CD4-positive, alpha-beta T cell treated with Interleukin-4 for 4 hours (primary cell): ENCODE measurements at places on chromosomes 16 and 17.

DNA sequence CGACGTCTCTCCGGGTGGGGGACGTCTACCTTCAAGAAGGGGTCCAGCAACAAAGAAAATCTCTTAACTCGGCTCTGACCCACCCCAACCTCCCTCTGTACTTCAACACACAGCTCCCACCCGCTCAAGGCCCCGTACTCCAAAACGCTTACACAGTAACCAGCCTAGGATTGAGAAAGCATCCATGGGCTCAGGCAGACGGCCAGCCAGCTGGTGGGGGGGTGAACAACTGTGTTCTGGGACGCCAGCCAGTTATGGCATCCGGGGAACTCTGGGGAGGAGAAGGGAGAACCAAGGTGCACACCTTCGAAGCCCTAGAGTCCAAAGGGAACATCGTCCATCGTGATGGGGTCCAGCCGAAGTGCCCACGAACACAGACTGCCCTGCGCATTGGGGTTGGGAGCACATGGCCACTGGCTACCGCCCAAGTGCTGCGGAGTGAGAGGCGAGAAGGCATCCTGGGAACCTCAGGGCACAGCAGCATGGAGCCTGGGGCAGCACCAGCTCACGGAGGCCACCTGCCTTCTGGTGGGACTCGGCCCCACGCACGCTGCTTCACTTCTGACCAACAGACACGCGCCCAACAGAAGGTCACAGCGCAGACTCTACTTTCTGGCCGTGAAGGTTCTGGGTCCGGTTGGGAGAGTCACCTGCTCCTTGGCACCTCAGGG, 14.3 kb downstream of the SLC16A3 start:
- no peak for DNase-seq

DNA sequence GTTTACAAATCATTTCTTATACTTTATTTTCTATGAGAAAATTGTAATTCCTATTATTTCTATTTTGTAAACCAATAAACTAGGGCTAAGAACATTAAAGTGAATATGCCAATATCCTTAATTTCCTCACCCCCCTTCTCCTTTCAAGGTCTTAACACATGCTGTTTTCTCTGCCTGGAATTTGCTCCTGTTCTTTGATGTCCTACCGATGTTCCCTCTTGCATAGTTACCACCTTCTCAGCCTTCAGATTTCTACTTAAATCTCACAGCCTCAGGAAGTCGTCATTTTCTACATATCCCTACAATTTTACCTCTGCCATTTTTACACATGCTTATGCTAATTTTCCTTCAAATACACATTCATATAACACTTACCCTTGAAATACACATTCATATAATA, 890.9 kb upstream of the CDH8 start:
- DNase-seq, result no peak

DNA sequence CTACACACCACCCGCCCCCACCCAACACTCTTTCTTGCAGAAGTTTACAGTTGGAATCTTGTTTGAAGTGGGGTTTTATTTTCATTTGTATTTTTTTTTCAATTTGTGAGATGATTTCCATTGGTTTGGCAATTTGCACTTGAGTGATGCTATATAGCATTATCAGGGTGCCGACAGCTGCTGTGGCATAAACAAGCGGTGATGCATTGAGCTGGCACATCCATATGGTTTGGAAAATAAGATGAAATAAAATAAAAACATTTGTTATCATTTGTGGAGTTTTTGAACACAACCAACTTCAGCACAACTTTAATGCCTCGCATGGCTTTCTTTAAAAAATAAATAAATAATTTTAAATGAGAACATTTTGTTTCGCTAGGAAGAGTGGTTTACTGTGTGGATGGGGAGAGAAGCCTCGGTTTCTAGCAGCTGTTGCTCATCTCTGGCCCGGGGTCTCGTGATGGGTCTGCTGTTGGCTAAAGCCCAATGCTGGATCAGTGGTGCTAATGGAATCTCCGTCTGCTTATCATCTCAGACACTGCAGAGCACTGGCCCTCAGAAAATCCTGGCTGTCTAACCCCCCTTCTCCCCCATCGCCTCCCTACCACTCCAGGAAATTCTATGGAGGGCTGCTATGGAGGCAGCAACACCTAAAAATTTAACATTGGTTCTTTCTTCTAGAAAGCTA, 192.3 kb upstream of the MAF start:
- no peak for DNase-seq

DNA sequence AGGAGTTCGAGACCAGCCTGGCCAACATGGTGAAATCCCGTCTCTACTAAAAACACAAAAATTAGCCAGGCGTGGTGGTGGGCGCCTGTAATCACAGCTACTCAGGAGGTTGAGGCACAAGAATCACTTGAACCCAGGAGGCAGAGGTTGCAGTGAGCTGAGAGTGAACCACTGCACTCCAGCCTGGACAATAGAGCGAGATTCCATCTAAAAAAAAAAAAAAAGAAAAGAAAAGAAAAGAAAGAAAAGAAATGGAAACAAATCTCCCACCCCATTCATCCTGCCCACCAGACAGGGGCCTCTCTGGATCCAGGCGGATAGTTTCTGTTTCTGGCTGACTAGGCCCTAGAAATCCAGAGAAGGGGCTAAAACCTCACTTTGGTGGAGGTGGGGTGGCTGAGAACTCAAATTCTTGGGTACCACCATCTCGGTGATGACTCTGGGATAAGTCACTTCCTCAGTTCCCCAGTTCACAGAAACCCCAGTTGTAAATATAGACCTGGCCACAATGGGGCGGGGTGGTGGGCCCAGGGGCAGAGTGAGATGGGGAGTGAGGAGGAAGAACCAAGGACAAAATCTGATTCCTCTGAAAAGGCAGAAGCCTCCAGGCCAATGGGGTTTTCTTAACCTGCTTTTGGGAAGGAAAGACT, 22.2 kb downstream of the SOCS1 start:
- peak; percentile 72 for DNase-seq

DNA sequence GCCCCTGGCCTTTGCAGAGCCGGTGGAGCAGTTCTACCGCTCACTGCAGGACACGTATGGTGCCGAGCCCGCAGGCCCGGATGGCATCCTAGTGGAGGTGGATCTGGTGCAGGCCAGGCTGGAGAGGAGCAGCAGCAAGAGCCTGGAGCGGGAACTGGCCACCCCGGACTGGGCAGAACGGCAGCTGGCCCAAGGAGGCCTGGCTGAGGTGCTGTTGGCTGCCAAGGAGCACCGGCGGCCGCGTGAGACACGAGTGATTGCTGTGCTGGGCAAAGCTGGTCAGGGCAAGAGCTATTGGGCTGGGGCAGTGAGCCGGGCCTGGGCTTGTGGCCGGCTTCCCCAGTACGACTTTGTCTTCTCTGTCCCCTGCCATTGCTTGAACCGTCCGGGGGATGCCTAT, 29.5 kb downstream of the CIITA start:
- no peak for DNase-seq

GRCh38 chr16:87375426-87376135, 8.0 kb downstream of the FBXO31 start:
- no peak for DNase-seq

GRCh38 chr17:75722076-75722475, 817 bp downstream of the ITGB4 start:
- no peak for DNase-seq

GRCh38 chr16:1075546-1075945, 3.0 kb downstream of the SSTR5 start:
- no peak for DNase-seq

- DNase-seq, result no peak
Observed at GRCh38 chr17:44188576-44189403, 2.0 kb downstream of the TMUB2 start.

GRCh38 chr17:43823350-43824084, 9.4 kb downstream of the MPP3 start:
- no peak for DNase-seq

DNA sequence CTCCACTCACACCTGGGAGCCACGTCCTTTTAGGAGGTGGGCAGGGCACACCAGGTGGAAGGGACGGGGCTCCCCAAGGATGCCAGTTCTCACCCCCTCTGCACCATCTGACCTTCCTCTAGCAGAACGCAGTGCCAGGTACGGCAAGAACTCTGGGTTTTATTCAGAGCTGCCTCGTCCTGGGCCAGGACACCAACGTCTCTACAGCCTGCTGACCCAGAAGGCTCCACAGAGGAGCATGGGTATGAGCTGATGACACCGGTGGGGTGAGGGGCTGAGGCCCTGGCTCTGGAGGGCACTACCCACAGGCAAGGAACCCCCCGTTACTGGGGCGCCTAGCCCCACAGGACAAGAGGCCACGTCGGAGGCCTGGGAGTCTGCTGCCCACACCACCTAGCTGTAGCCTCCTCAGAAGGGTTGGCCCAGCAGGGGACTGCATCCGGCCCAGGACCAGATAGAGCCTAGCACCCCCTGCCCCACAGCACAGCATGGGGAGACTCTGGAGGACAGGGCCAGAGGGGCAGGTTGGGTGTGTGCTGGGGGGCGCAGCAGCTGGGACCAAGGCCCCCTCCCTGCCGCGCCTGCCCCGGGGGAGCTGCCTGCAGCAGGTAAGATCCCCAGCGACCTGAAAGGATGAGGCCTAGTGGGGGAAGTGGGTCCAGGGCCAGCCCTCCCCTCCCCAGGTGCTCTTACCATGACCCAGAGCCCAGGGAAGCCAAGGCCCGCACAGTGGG, 13.9 kb downstream of the BCAR1 start:
- no peak for DNase-seq

DNA sequence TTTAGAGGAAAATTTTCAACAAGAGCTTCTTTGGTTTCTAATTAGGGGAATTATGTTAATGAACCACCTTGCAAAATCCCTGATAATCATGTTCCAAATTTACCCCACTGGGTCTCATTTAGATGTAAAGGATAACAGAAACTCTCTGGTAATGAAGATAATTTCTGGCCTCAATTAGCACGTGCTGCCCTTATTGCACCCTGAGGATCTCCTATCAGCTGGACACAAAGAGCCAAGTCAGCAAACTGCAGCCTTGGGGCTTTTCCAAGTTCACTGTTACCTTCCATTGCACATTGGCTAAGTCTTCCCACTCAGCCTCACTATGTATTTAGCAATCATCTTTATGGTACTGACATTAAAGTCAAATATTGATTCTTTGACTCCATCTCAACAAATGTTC, 78.1 kb downstream of the GP2 start:
- DNase-seq, result no peak

- no peak for DNase-seq
Observed at GRCh38 chr17:65756760-65757159, 195.3 kb upstream of the AXIN2 start.

DNA sequence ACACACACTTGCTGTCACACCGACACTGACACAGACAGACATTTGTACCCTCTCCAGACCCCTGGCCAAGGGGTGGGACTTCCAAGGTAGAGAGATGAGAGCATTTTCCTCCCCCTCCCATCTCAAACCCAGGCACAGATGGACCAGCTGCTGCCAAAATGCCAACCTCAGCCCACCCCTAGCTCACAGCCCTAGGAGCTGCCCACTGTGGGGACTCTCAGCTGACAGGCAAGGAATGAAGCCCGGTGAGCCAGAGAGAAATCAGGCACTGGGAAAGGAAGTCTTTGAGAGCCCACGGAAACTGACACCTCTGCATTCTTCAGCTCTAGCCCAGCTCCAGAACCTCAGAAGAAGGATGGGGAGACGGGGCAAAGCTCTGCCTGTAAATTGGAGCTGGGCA, 2.8 kb downstream of the ETV4 start:
- no peak for DNase-seq

- peak; percentile 33 for DNase-seq
Observed at GRCh38 chr17:82231562-82232321, 2.9 kb downstream of the SLC16A3 start.

- DNase-seq, result no peak
Observed at GRCh38 chr17:73521376-73521775, 122.9 kb downstream of the SDK2 start.

DNA sequence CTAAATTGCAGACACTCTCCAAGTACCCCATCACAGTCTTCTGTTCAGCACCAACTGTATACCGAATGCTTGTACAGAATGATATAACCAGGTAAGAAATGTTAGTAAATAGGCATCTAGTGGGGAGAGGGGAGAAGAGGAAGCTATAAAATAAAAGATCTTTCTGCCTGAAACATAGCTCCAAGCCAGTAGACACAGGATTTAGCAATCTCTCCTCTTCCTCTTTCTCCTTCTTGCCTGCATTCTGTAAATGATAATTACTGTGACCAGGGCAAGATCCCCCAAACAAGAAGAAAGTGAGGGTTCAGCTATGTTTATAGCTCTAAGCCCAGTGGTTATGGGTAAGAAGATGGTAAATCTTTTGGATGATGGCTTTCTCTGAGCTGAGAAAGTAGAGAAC, 17.9 kb downstream of the ACSM3 start:
- DNase-seq, result no peak

GRCh38 chr17:3813171-3813570, 12.2 kb upstream of the ITGAE start:
- no peak for DNase-seq

DNA sequence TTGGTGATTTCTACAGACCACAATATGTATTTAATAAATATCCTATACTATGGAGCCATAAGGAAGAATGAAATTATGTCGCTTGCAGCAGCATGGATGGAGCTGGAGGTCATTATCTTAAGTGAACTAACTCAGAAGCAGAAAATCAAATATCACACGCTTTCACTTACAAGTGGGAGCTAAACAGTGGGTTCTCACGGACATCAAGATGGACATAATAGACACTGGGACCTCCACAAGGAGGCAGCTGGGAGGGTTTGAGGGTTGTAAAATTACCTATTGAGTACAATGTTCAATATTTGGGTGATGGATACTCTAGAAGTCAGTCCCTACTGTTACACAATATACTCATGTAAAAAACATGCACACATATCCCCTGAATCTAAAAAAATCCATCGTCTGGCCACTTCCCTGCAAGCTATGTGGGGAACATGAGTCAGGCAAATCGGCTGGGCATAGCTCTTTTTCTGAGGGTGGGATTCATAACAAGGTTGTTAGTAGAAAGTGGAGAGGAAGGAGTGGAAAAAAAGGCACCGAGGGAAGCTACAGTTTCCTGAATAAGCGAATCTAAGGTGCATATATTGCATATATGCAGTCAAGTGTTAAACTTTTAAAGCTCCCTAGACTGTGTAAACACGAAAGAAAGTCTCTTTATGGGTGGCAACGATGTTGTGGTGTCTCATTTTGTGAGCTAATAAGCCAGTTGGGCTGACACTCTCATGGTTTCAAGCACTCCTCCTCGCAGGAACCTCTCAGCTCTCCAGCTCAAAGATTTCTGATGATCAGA, 135.2 kb upstream of the CPHXL start:
- DNase-seq, result no peak
